ENCODE measurements at places on chromosomes 4 and X.

DNA sequence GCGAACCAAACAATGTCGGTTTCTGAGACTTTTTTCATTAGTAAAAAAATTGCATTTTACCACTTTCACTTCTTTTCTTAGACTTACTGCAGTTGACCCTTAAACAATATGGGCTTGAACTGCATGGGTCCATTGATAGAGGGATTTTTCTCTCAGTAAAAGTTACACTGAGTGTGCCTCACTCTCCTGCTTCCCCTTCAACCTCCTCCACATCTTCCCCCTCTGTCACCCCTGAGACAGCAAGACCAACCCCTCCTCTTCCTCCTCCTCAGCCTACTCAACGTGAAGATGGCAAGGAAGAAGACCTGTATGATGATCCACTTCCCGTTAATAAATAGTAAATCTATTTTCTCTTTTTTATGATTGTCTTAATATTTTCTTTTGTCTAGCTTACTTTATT lies 43.4 kb downstream of the TEC start:
- no peak for DNase-seq

DNA sequence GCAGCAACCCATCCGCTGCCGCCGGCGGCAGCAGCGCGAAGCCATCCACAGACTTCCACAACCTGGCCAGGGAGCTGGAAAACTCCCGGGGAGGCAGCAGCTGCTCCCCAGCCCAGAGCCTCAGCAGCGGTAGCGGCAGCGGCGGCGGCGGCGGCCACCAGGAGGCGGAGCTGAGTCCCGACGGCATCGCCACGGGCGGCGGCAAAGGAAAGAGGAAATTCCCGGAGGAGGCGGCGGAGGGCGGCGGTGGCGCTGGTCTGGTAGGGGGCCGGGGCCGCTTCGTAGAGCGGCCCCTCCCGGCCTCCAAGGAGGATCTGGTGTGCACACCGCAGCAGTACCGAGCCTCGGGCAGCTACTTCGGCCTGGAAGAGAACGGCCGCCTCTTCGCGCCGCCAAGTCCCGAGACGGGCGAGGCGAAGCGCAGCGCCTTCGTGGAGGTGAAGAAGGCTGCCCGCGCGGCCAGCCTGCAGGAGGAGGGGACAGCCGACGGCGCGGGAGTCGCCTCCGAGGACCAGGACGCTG lies 4.9 kb downstream of the PRDM8 start:
- DNase-seq = peak; percentile 44

DNA sequence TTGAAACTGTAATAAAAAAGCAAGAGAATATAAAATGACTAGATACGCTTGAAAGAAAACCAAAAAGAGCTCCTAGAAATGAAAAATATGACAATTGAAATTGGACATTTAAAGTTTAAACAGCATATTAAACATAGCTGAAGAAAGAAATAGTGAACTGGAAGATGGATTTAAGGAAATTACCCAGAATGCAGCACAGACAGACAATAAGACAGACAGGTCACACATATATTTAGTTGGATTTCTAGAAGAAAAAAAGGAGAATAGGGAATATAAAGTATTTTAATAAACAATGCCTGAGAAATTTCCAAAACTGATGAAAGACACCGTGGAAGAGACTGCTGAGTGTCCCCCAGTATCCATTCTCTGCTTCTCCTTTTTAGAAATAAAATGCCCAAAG lies 6.6 kb downstream of the DUSP9 start:
- DNase-seq = no peak

DNA sequence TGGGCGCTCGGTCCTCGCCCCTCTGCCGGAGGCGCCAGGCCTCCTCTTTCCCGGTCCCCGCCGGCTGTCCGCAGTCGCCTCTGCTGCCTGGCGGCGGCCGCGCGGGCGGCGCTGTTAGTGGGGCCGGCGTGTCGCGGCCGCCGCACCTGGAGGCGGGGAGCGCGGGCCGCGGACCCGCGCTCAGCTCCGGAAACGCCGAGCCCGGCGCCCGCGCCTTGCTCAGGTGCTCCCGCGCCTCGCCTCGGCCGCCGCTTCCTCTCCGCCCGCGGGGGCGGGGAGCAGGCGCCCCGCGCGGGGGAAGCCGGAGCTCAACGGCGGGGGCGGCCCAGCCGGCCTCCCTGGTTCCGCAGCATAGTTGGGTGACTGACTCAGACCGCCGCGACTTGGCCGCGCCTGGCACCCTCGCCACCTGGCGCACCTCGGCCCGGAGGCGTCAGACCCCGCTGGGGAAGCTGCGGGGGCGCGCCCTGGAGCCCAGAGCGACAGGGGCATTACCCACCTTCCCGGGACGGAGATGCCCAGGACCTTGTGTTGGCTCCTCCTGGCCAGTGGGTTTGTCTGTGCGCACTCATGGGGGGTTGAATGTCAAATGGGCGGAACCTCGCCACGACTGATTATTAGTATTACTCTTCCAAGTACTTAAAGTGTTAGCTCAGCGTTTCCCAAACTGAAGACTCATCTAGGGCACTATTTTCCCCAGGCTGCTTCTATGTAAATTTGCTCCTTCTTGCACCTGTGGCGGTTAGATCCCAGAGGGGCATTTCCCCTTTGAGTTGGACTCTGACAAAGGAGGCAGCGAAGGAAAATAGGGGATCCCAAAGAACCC lies at the start of gene ARAP2:
Gene ARAP2 (minus strand): TSS at position 258 of the 826 bp plus-strand sequence. CDS start 15,028 bp downstream, outside the sequence.
- DNase-seq = peak; percentile 71

DNA sequence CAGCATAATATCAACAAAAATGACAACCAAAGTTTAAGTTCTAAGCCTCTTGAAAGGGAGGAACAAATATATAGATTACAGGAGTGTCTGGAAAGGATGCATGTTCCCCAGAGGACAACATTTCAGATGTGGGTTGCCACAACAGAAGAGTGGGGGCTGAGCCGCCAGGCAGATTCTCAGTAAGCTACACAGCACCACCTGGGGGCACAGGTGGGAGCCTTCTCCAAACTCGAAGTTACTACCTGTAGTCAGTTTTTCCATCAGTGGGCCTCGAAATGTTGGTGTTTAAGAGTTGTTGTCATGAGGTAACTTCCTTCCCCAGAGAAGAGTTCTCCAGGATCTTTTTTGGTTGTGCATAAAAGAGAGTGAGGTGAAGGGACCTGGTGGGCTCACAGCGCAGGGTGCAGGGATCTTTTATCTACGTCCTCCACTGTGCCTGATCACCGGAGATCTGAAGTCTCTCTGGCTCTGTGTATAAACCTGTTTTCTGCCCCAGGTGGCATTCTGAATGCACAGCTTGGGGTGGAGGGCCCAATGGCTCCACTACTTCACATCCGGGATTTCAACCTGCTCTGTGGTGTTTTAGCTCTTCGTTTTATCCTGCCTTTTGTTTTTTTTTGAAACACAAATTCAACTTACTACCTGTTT lies 58.4 kb upstream of the STS start:
- DNase-seq = no peak

DNA sequence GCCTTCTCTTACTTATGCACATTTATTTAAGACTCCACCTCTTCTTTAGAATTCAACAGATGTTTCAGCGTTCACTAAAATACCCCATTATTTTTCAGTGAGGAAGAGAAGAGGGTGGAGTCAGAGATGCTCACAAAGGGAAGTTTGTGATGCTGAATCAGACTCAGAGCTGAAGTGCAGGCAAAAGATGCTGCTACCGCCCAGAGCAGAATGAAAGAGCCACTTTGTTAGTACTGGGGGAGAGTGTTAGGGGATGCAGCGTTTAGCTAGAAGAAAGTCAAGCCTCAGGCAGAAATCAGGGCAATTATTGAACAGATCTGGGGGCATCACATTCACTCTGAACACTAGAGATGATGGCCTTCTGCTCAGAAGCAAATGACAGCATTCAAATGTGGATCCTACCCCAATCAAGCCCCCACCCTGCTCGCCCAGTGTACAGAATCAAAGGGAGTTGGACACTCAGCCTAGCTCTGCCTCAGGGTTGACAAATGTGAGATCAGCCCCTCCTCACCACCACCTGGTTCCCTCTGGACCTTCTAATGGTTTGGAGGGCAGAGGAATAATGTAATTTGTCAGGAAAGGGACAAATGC lies 138.3 kb downstream of the UNC5C start:
- peak; percentile 89 for DNase-seq
